DMS153 (cell line): ENCODE measurements at places on chromosomes 4 and X.

GRCh38 chr4:114132830-114133229 lies 153.4 kb upstream of the ARSJ start:
- DNase-seq: no peak

- DNase-seq: no peak
These were observed 80.8 kb downstream of the HMGN5 start for GRCh38 chrX:81120936-81121371.

DNA sequence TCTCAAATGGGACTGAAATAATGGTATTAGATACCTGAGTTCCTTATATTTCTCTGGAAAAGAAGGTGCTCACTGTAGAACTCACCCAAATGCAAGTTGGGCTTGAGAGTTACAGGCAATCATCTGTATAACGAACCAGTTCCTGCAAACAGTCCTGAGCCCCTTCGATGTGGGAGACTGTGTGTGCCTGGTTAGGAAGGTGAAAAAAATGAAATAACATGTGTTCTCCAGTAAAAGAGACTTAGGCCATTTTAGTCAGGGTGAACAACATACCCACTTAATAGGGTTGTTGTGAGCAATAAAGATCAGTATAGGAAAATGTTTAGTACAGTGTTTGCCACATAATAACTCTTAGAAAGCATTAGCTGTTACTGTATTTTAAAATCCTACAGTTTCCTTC lies 23.4 kb downstream of the STIM2 start:
- DNase-seq: no peak

- no peak for DNase-seq
These were observed 230.2 kb upstream of the STK26 start for GRCh38 chrX:131792789-131793462.

- DNase-seq: no peak
These were observed 40.5 kb downstream of the AGA start for GRCh38 chr4:177401658-177402273.

GRCh38 chr4:123495530-123495929 lies 98.9 kb downstream of the SPRY1 start:
- DNase-seq: no peak

- no peak for DNase-seq
These were observed 76.2 kb upstream of the TEX13D start for GRCh38 chrX:124256216-124256615.

DNA sequence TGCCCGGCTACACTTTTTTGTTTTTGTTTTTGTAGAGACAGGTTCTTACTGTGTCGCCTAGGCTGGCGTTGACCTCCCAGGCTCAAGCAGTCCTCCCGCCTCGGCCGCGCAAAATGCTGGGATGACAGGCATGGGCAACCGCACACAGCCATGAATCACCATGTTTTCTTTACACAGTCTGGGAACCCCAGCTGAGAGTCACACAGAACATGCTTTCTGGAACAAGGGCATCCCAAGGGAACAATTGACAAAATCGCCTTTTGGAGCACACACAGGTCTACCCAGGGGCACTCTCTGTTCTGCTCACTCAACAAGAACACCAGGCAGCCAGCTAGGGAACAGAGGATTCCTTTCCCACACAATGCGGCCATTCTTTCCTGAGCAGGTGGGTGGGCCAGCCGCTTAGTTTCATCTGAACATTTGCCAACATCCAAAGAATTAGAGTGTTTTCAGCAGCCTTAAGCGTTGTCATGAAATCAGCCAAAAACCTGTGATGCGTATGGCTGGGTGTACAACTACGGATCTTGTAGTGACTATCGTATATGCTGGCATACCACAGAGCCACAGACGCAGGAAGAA lies 15.7 kb downstream of the PRKX start:
- DNase-seq: peak; percentile 62

- DNase-seq: no peak
These were observed 55.0 kb downstream of the BEX3 start for GRCh38 chrX:103431316-103431715.

GRCh38 chrX:91279479-91279878 lies 155.2 kb upstream of the PABPC5 start:
- no peak for DNase-seq

- no peak for DNase-seq
These were observed 44.5 kb downstream of the DTHD1 start for GRCh38 chr4:36325926-36326325.

GRCh38 chrX:107750263-107750662 lies 25.3 kb downstream of the TSC22D3 start:
- DNase-seq: no peak

GRCh38 chrX:39144323-39144722 lies 343.1 kb downstream of the MID1IP1 start:
- no peak for DNase-seq

DNA sequence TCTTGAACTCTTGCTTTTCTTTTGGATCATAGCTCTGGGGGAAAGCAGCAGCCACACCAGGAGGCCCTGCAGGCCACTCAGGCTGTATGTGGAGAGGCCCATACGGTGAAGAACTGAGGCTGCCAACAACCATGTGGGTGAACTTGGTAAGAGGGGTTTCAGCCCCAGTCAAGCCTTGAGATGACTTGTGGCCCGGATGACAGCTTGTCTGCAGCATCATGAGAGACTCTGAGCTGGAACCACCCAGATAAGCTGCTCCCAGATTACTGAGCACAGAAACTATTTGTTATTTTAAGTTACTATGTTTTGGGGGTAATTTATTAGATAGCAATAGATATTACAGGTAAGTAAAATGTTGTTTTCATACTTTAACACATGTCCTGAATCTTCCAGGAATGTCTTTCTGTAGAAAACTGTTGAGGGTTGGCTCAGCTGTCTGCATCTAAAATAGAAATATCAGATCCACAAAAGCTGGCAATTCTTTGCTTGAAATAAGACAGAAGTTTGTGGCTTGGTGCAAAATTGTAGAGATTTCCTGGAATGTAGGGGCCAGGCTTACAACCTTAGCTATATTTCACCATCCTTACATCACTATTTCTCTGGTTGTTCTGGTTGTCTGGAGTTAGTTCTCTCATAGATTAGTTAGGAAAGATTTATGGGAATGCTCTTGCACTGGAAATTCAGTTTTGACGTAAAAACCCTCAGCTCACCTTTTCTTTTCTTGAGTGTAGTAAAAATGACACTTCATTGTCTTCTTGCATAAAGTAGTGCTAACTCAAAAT lies 272.1 kb downstream of the RAPGEF2 start:
- DNase-seq: no peak

DNA sequence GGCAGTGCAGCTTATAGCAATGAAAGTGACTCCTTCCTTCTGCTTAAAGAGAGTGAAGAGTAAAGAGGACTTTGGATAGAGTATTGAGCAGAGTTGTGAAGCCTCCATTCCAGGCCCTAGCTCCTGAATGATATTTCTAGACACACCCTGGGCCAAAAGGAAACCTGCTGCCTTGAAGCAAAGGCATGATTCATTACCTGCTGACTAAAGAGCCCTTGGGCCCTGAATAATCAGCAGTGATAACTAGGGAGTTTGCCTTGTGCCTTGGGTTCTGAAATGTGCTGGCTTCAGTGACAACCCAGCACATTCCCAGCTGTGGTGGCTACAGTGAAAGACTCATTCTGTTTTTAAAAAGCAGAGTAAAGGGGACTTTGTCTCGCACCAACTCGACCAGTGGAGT lies 49.2 kb downstream of the STPG2 start:
- DNase-seq: no peak

DNA sequence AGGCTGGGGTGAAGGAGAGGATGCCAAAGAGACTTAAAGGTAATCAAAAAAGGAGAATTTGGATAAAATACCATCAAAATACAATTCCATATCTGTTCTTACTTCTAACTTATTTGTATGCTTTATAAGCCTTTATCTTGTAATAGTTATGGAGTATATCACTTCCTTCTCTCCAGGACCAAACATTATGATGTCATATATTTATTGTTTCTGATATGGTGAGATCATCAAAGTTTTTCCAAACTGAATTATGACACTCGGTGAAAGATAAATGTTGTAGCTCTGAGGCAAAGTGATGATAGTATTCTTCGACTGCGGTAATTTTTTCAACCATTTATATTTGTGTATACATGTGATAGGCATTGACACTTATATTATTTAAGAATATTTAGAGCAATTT lies 619.3 kb upstream of the TECRL start:
- DNase-seq: no peak

DNA sequence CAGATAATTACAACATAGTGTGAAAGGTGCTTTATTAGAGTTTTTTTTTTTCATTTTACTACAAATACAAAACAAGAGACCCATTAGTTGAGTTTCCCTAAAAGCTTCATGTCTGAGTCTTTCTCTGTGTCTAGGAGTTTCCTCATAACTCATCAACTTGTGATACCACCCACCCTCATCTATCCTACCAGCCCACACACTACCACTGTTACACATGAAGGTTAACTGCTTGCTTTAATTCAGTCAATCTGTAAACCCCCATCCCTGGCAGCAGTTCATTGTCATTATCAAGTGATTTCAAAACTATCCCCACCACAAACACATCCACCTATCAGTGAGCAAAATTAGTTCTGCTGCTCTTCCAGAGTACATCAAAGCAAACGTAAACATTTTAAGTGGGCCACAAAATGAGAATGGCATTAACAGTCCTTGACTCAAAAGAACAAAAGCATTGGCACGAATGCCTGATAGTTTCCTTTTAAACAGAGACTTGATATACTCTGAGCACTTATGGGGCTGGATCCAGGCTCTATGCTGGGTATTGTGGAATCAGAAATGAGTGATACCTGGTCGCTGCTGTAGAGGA lies 331.6 kb upstream of the FAM241A start:
- peak; percentile 10 for DNase-seq

GRCh38 chrX:20218836-20219505 lies 47.7 kb downstream of the RPS6KA3 start:
- no peak for DNase-seq

- no peak for DNase-seq
These were observed 131.9 kb downstream of the AMELX start for GRCh38 chrX:11424903-11425674.

- DNase-seq: no peak
These were observed 9.5 kb upstream of the BMP2K start for GRCh38 chr4:78766650-78767049.

DNA sequence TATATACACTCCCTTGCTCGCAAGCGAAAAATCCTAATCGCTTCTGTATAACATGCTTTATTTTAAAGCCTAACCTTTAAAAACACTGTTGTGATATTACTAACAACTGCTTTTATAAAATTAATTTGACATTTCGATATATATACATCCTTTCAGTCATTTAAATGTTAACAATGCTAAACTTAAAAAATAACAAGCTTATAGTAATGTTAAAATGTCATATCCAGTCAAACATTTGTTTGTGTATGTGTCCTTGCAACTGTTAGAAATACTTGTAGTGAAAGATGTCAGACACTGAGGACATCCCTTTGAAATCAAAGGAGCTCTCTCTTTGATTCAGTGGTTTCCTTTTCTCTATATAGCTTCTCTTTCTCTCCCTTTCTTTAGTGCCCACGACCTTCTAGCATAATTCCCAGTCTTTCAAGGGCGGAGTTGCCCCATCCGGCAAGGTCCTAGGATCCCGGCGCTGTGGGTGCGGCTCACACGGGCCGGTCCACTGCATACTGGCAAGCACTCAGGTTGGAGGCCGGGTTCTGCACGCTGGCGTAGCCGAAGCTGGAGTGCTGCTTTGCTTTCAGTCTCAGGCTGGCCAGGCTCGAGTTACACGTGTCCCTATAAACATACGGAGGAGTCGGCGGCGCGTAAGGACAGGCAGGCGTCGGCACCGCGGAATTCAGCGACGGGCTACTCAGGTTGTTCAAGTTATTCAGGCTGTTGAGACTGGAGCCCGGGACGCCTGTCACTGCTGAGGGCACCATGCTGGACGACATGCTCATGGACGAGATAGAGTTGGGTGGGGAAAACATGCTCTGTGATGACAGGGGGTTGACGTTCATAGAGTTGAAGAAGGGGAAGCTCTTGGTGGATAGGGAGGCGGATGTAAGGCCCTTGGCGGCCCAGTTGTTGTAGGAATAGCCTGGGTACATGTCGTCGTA lies 5.0 kb downstream of the PITX2 start:
- no peak for DNase-seq

DNA sequence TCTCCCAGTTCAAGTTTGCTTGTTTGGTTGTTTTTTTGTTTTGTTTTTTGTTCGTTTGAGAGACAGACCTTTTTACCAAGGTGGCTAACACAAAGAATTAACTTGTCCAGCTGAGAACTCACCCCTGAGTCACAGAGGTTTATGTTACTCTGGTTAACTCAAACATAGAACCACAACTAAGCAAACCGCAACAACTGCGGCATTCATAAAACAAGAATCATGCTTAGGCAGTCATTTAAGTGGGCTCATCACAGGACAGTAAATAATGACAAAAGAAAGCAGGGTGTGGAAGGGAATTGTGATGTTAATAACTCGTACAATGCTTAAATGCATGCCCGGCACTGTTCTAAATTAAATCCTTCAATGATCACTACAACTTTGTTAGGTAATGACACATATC lies 24.7 kb upstream of the IL13RA1 start:
- DNase-seq: no peak

DNA sequence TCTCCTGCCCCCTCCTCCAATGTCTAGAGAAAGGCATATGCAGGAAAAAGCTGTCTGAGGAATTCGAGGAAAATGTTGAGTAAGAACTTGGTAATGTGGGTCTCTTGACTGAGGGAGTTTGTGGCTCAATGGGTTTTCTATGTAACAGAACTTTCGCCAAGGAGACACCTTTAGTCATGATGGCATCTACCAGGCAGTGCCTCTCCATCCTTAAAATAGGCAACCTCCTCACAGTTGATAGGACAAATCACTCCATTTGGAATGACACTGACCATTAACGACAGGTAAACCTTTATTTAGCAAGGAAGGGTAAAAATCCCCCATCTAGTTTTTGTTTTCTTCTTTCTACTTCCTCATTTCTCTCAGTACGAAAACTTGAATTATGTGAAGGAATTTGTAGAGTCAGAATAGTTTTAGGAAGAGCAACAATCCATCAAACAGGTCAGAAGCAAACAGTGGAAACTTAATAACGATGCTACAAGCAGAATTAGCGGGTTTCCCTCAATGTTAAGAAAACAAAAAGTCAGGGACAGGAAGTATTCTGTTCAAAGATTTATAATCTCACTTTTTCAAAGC lies 2.7 kb downstream of the GSX2 start:
- DNase-seq: no peak

GRCh38 chr4:37400241-37400881 lies 155.8 kb downstream of the NWD2 start:
- no peak for DNase-seq

GRCh38 chr4:22474636-22475310 lies 41.1 kb downstream of the ADGRA3 start:
- no peak for DNase-seq

- no peak for DNase-seq
These were observed 13.2 kb upstream of the SH3TC1 start for GRCh38 chr4:8185930-8186329.

GRCh38 chr4:141254326-141254725 lies 33.6 kb downstream of the ZNF330 start:
- DNase-seq: no peak
